ENCODE measurements at places on chromosomes 1 and 21. TPM values are rescaled to one million over a fixed set of nuclear protein-coding genes. Genes with fewer than 3 reads are reported as not detected.

- no peak for DNase-seq
Observed at GRCh38 chr1:166900987-166901386, 24.9 kb upstream of the TADA1 start.

DNA sequence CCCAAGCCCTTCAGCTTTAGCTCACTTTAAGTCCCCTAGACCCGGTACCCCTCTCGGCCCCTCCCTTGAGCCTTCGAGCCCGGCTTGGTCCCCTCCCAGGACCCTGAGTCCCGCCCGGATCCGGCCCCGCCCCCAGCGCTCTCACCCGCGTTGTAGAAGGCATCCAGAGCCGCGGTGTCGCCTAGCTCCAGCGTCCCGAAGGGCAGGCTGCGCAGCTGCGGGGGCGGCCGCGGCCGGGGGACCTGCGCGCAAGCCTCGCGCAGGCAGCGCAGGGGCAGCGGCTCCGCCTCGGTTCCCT lies 699 bp downstream of the MAP3K6 start:
- peak; percentile 74 for DNase-seq

HORMAD1 gene
- not detected for total RNA-seq

DNA sequence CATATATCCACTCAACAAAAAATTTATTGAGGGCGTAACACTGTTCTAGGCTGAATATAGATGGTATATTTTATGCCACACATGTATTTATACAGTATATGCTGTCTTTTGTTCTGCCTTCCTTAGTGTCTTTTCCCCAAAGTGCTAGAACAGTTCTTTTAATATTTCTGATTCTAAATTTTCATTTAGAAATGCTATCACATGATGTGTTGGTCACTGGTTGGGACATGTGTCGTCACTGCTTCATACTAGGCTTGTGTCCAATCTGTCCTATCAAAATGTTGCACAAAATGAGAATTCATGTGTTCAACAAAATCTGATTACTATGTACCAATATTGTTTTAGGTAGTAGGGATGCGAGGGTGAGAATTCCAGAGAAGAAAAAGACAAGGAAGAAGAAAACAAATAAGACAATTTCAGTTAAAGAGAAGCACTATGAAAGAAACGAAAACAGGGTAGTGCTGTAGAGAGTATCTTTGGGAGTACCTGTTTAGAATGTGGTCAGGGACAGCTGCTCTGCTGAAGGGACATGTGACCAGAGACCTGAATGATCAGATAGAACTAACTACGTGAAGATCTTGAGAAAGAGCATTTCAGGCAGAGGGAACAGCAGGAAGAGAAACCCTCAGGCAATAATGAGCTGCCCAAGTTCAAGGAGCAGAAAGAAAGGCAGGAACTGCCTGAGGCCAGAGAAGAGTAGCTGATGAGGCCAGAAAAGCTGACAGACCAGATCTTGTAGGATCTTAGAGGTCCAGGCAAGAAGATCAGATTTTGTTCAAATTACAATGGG lies 1.3 kb downstream of the KMO start:
- DNase-seq: no peak

ACBD6 gene
- 27.1 TPM for total RNA-seq

DNA sequence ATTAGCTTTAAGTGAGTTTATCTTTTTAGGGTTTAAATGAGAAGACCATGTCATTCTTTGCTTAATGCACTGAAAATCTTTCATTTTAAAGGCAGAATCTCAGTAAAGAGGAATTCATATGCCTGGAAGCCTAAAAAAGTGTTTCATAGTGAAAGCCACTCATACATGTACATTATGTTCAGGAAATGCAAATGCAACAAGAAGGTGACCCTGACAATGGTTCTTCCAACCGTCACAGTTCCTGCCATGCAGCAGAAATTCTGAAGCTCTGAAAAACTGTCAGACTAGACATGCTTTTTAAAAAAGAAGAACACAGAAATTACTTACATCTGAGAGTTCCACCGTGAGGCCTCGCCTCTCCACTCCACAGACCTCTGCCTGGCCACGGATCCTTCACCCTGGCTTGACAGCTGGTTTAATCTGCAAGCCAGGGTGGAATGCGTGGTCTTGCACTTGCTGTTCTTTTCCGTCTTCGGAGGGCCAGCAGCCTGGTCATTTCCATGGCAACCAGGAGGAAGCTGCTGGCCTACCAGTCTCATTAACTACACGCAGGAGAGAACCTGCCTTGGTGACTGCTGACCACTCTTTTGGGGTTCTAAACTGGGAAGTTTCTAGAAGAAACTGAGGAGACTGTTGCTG lies 41.8 kb upstream of the PAXBP1 start:
- no peak for DNase-seq

GRCh38 chr1:7536891-7537591 lies 234.1 kb upstream of the VAMP3 start:
- no peak for DNase-seq

DNA sequence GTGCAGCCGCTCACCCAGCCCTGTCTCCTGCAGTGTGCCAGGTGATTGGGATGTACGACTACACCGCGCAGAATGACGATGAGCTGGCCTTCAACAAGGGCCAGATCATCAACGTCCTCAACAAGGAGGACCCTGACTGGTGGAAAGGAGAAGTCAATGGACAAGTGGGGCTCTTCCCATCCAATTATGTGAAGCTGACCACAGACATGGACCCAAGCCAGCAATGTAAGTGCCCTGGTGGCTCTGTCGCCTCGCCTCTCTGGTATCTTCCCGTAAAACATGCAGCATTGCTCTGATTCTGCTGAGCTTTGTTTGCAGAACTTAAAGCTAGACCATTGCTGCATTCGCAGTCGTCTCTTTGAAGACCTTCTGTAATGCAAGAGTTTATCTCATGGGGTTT lies 79.2 kb downstream of the ATP5PO start:
- DNase-seq: no peak

DNA sequence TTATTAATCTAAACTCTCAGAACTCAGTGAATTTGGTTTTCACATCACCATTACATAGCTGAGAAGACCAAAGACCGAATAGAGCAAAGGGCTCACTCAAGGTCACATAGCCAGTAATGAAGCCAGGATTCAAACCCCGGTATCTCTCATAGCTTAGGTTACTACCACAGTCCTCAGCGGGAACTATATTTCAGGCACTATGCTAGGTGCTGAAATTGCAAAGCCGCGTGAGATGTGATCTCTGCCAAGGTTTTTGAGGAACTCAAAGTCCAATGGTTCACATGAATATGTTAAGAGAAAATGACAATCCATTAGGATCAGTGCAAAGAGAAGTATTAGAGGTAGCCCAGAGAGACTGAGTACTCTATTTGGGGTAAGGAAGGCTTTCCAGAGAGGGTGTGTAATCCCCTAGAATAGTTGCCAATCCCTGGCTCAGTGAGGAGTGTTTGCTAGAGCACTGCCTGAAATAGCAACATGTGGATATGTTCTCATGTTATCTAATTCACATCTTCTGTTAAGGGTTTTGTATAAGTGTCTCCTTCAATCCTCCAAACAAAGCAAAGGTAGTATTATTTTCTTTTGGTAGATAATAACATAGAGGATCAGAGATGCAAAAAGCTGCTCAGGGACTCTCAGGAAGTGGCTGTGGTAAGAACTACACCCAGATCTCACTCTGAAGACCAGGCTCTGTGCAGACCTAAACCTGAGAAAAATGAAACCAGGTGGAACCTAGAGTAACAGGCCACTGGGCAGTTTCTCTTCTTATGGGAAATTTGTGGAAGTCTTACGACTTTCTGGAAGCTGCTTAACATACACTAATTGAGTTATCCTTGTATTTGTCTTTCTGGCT lies 93.1 kb upstream of the C8B start:
- DNase-seq: no peak

OLIG2 gene
- total RNA-seq: not detected

GRCh38 chr1:155691992-155692528 lies 3.2 kb downstream of the DAP3 start:
- DNase-seq: no peak

DNA sequence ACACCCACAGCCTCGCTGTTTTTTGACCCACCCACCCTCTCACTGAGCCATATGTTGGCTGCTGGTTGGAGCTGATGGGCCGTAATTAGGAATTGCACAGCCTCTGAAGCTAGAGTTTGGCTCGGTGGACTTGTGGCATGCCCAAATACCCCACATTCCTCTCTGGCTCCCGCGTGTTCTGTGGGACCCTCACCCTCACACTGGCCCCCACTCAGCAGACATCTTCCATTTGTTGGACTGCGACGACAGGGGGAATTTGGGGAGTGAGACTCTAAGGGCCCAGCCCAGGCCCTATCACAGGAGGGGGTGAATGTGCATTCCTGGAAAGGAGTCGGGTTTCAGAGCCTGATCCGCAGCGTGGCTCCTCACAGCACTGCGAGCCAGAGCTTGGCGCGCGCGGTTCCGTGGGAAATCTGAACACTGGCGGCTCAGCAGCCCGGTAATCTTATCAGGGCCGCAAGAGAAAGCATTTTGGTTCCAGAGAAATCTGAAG lies 5.2 kb downstream of the RCSD1 start:
- DNase-seq: no peak

DNA sequence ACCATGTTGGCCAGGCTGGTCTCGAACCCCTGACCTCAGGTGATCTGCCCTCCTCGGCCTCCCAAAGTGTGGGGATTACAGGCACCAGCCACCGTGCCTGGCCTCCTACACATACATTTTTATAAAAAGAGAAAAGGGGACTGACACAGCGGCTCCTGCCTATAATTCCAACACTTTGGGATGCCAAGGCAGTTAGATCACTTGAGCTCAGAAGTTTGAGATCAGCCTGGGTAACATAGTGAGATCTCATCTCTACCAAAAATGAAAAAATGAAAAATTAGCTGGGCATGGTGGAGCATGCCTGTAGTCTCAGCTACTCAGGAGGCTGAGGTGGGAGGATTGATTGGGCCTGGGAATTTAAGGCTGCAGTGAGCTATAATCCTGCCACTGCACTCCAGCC lies 23.4 kb downstream of the ZNF281 start:
- no peak for DNase-seq

PDE9A gene
- 22.8 TPM for total RNA-seq
